ENCODE measurements at places on chromosomes 7 and 10.

- DNase-seq, result no peak
Observed at GRCh38 chr7:37050801-37051200, 326.5 kb upstream of the AOAH start.

DNA sequence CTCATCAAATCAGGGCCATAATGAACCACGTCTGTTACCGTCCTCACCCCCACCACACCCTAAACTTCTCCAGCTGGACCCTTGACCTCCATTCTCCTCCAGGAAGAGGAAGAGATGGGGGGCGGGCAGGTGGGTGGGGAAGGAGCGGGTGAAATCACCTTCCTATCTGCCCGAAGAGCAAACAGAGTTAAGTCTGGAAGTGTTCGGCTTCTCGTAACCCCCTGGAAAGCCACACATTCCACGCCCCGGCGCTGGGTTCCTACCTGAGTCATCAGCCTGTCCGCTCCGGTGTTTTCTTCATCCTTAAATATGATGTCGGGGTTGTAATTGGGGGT lies 736 bp downstream of the SHH start:
- DNase-seq, result no peak

DNA sequence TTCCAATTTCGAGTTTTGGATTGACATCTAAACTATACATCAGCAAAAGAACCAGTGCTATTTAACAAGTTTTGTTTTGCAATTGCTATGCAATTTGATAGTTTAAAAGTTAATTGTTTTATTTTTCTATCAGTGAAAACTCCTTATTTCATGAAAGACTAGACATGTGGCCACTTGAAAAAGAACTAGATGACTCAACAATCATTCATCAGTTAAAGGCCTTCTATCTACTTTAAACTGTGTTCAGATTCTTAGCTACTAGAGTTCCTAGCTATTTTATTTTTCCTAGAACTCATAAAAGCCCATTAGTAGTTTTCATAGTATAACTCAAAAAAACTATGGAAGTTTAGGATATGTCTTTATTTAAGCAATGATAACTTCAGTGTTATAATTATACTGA lies 104.6 kb upstream of the LSM8 start:
- DNase-seq, result no peak

GRCh38 chr7:81973117-81973516 lies 203.3 kb upstream of the HGF start:
- DNase-seq, result no peak

- DNase-seq, result no peak
Observed at GRCh38 chr7:31017032-31017675, 35.0 kb upstream of the ADCYAP1R1 start.

- no peak for DNase-seq
Observed at GRCh38 chr7:25774675-25775074, 377.3 kb upstream of the NFE2L3 start.

GRCh38 chr7:22208799-22209198 lies 148.2 kb downstream of the RAPGEF5 start:
- DNase-seq, result no peak

DNA sequence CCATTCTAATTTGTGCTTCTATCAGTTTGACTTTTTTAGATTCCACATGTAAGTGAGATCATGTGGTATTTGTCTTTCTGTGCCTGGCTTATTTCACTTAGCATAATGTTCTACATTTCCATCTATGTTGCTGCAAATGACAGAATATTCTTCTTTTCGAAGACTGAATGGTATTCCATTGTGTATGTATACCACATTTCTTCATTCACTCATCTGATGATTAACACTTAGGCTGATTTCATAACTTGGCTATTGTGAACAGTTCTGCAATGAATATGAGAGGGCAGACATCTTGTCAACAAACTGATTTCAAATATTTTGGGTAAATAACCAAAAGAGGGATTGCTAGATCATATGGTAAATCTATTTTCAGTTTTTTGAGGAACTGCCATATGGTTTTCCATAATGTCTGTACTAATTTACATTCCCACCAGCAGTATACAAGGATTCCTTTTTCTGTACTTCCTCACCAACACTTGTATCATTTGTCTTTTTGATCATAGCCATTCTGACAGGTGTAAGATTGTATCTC lies 52.9 kb downstream of the ZNF22 start:
- DNase-seq, result no peak

DNA sequence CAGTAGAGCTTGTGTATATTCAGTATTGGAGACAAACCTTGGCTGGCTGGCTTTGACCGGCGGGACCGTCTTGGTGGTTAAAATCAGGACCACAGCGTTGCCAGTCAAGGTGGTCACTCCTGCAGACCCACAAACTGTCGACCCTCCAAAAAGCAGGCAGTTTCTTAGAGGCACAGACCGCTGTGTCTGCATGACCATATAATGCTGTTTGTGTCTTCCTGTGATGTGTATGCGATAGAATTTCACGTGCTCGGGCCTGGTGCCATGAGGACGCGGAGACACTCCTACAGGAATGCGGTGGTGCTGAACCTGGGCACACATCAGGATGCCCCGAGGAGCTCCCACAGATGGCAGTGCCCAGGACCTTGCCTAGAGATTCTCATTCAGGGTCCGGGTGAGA lies 34.8 kb downstream of the BNIP3 start:
- no peak for DNase-seq

DNA sequence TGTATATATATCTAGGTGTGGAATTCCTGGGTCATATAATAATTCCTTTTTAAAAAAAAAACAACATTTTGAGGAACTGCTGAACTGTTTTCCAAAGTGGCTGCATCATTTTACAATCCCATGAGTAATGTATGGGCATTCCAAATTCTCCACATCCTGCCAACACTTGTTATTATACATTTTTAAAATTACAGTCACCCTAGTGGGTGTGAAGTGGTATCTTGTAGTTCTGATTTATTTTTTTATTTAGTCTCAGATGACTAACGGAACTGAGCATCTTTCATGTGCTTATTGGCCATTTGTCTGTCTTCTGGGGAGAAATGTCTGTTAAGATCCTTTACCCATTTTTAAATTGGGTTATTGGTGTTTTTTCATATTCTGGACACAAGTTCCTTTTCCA lies 12.0 kb upstream of the KLHL7 start:
- DNase-seq, result no peak

Measured in hematopoietic multipotent progenitor cell (in vitro differentiated cells).